Stimulated activated CD4-positive, alpha-beta T cell treated with anti-CD3 and anti-CD28 coated beads, Interleukin-15, amount 100 ng/mL, for 48 hours (primary cell): ENCODE measurements at places on chromosomes 2 and 18.

DNA sequence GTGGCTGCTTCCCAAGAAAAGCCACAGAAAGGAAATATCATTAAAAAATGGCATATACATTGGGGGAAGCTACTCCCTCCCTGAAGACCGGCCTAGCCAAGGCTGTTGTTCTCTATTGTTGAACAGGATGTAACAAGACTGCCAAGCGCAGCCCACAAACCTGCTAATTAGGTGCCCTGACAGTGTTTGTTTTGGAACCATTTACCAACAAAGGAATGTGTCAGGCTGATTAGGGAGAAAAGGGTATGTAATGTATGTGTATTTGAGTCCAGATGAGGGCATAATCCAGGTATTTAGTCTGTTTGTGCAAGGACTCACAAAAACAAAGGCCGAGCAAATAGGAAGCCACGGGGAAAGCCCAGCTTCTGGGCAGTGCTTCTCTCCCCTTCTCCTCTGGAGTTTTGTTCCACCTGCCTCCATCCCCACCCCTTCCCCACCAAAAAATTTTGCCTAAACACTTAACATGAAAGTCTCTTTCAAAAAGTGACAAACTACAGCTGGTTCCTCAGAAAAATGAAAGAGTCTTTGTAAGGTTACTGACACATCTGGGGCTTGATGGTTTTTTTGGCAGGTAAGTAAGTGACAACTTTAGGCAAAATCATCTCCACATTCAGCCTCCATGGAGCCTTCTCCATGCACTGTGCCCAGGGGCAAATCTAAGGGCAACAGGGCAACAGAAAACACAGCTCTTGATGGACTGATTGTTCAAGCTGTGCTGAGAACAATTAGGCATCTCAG is 78.3 kb upstream of the FZD5 start:
- no peak for DNase-seq

DNA sequence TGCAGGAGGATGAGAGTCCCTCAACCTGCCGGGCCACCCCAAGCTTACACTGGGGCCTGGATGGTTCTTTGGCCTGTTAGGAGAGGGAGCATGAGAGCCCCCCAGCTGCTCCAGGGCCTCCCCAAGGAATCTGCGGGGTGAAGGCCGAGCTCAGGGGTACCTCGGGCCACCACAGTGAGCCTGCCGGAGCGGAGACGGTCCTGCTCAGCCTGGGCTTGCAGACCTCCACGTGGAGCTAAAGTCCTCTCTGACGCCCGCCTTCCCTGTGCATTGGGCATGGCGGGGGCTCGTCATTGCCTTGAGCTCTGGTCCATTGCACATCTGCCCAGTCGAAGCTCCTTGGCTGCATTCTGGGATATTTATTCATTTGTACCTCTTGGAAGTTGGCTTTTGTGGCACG is 62.7 kb downstream of the ASB1 start:
- DNase-seq = no peak

DNA sequence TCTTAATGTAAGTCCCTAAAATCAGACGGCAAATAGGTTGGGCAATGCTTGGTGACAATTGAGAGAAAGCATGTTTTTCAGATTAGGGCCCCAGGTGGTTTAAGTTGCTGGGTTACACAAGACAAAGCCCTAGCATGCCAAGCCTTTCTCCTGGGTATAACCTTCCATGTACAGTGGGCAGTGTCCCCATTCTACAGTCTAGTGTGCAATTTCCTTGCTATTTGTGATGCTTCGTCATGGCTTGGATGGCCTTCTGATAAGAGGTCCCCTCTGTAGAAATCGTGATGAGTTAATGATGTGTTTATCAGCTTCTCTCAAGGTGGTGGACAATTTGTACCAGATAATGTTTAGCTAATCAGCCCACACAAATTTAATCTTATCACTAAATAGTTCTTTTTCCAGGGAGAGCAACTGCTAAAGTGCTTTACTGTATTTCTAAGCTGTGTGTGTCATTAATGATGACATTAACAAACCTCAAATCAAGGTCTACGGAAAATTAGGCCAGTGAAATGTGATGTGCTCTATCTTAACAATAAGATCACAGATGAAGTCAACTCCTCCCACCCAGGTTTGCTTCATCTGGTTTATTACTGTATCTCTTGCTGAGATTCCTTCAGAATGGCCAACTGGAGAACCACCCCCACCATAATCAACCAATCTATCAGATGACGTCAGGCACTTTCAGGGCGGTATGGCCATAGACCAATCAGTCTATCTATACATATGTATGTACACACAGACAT is 61.7 kb downstream of the PLB1 start:
- no peak for DNase-seq

DNA sequence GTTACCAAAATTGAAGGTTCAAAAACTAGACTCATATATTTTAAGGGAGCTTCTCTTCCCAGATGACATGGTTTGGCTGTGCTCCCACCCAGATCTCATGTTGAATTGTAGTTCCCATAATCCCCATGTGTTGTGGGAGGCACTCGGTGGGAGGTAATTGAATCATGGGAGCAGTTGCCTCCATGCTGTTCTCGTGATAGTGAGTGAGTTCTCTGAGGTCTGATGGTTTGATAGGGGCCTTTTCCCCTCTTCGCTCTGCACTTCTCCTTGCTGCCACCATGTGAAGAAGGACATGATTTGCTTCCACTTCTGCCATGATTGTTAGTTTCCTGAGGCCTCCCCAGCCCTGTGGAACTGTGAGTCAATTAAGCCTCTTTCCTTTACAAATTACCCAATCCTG is 140.1 kb downstream of the MAIP1 start:
- DNase-seq = no peak

- no peak for DNase-seq
Measured at GRCh38 chr2:101146535-101146934, 4.6 kb downstream of the TBC1D8 start.

- DNase-seq = no peak
Measured at GRCh38 chr2:219399716-219400478, 12.2 kb upstream of the DNPEP start.

DNA sequence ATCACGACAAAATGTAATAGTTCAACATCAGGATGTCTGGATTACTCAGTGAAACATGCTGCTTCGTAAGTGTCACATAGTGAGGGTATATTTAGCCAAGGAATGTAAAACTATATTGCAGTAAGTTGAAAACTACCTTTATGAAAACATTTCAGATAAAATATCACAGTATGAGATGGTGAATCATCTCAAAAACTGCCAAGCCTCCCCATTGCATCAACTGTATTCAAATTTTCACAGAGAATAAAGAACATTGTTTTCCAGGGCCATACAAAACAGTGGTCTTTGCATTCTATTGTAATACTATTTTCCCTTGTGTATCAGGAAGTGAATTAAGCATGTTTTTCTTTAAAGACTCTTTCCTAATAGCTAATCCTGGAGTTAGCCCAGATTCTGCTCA is 47.6 kb upstream of the MSTN start:
- DNase-seq = no peak

DNA sequence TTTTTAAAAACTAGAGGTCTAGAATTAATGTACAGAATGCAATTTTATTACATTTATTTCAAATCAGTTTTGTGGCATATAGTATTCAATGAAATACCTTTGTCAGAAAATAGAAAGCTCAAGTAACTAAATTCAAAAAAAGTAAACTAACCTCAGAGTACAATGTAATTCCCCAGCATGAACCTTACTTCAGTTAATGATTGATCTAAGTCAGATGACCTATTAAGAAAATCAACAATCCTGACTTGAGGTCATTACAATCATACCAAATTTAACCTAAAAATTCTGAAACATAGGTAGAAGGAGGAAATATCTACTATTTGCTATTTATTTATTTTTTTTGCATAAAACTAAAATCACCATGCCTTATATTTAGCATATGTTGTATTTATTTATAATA is 142.9 kb downstream of the CCDC102B start:
- no peak for DNase-seq

DNA sequence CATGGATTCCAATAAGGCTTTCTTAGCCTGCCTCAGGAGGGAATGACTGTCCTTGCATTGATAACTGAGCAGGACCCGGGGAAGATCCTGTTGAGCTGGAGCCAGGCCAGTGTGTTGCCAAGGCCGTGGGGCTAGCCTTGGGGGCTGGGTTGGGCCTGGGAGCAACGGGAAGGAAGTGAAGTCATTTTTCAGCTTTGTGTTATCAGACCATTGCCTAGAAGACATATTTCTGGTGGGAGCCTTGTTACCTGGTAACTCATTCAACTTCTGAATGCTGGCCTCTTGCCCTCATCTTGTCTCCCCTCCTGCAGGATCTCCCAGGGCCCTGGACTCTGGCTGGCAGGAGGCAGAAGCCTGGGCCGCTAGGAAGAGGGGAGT is 92.7 kb upstream of the MGAT5 start:
- no peak for DNase-seq
